HFFc6 (cell line): ENCODE measurements at places on chromosomes 4 and X. TPM values are rescaled to one million over a fixed set of nuclear protein-coding genes. Genes with fewer than 3 reads are reported as not detected.

Gene GLRB
- total RNA-seq, result 4.7 to 9.4 TPM (median 9.2 TPM) in 3 replicates

Gene ARX
- total RNA-seq, result not detected in 3 replicates

Gene MAMLD1
- total RNA-seq, result 3.4 to 4.8 TPM (median 3.9 TPM) in 3 replicates

Gene DCX
- not detected in 3 replicates for total RNA-seq

Gene PLP1
- 0.32 to 0.74 TPM (median 0.70 TPM) in 3 replicates for total RNA-seq

Gene ARMCX1
- 32.0 and 35.7 TPM in 2 replicates for total RNA-seq

Gene DDX53
- not detected in 3 replicates for total RNA-seq

Gene S100P
- not detected in 3 replicates for total RNA-seq

Gene FAM9C
- not detected in 3 replicates for total RNA-seq

Gene USP26
- not detected in 3 replicates for total RNA-seq

Gene NKAP
- total RNA-seq, result 6.8 and 7.5 TPM in 2 replicates

Gene KIAA1210
- total RNA-seq, result not detected in 3 replicates

Gene MAOA
- total RNA-seq, result 0.07 to 0.24 TPM in 2 of 3 replicates, not detected in the other

Gene PABPC1L2B
- total RNA-seq, result not detected in 3 replicates

Gene NEXMIF
- not detected in 3 replicates for total RNA-seq

Gene KLKB1
- not detected in 2 replicates for total RNA-seq

Gene ZRSR2
- total RNA-seq, result 7.0 and 7.1 TPM in 2 replicates

- no peak for DNase-seq
- H3K4me1 ChIP-seq, result peaks cover 5% of the 10 kb centered on the region; the same call in 1 of the 2 replicates
- no peaks in the 10 kb centered on the region; the same call in 1 of the 2 replicates for H3K27me3 ChIP-seq
- H3K36me3 ChIP-seq, result no peaks in the 10 kb centered on the region
- no peak overlapping the region for H3K4me3 ChIP-seq
These were observed 49.0 kb upstream of the WDR17 start for GRCh38 chr4:176016601-176017000.

- no peak overlapping the region for H3K4me3 ChIP-seq
- H3K4me1 ChIP-seq, result no peaks in the 10 kb centered on the region
- H3K27me3 ChIP-seq, result peaks cover 44% of the 10 kb centered on the region
- no peaks in the 10 kb centered on the region for H3K36me3 ChIP-seq
- H3K27ac ChIP-seq, result no peak overlapping the region
These were observed 26.8 kb downstream of the PPP2R2C start for GRCh38 chr4:6445403-6446129.

DNA sequence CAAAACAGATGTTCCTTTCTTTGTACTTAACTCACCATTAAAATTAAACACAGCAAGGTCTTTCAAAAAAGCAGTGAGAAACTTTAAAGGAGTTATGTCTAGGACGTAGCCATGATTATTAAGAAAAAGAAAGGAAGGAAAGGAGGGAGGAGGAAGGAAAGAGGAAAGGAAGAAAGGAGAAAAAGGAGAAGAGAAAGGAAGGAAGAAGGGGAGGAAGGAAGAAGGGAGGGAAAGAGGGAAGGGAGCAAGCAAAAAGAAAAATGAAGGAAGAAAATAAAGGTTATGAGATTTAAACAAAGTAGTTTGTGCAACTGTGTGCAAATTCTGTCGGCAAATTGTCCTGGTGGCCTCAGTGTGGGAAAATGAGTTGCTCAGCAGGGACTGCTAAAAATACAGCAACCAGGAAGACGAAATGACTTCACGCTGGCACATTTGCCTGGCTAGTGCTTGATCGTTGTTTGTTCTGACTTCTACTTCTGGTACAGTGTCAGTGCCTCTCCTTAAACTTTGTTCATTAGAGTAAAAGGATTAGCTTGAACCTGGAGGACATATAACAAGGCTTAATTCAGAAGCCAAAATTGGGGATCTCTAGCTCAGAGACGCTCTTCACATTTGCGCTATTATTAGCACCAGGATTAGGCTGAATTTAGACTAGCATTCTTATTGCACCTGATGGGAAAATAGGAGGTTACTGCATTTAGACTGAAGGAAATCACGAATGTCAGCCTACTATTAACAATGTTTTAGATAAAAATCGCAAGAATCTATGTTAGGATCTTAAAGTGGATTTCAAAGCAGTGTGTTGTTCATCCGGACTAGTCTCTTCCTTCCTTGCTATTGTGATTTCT, 81.2 kb downstream of the DCK start:
- peak overlapping the region; percentile 49; the same call in 1 of the 2 replicates for H3K27ac ChIP-seq
- no peaks in the 10 kb centered on the region; the same call in 1 of the 2 replicates for H3K27me3 ChIP-seq
- H3K4me1 ChIP-seq, result peaks cover 17% of the 10 kb centered on the region

DNA sequence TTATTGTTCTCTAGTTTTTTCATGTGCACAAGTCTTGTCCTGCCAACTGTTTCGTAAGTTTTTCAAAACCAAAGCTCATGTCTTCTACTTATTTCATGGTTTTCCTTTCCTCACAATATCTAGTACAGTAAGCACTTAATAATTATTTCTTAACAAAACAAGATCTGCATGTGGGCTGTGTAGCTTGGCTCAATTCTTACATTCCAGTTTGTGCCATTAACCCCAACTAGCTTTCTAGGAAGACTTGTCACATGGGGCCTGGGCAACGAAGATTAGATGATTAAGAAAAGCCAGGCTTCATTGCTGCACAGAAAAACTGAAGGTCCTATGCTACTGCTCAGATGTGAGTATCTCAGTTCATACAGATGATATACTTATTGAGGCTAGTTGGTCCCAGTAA, 155.3 kb upstream of the TEX13A start:
- peak; percentile 35 for DNase-seq
- no peaks in the 10 kb centered on the region for H3K36me3 ChIP-seq
- H3K4me3 ChIP-seq, result no peak overlapping the region
- no peaks in the 10 kb centered on the region for H3K27me3 ChIP-seq

DNA sequence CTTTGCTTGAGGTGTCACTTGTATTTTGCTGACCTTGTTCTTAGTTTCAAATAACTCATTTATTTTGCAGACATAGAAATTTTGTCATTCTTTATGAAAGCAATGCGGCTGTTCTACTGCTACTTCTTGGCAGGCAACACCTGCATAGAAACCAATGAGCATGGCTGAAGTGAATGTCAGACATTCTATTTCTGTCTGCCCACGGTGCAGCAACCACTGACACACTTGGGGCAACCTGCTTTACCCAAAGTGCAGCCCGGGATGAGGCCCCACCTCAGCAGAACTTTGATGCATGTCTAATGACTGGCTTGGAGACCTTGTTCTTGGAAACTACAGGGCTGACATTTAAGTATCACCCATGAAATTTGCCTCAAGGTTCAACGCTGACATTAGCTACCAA, 93.6 kb downstream of the RBM47 start:
- DNase-seq, result no peak
- H3K27ac ChIP-seq, result no peak overlapping the region
- H3K4me3 ChIP-seq, result no peak overlapping the region

- H3K27ac ChIP-seq, result no peak overlapping the region
- H3K27me3 ChIP-seq, result no peaks in the 10 kb centered on the region
- H3K4me3 ChIP-seq, result no peak overlapping the region
- H3K36me3 ChIP-seq, result no peaks in the 10 kb centered on the region
These were observed 3.7 kb downstream of the KLB start for GRCh38 chr4:39410415-39410814.

- H3K4me3 ChIP-seq, result peak overlapping the region; percentile 85
- peaks cover 32% of the 10 kb centered on the region for H3K4me1 ChIP-seq
- DNase-seq, result no peak
- no peaks in the 10 kb centered on the region; the same call in 1 of the 2 replicates for H3K27me3 ChIP-seq
These were observed 304.6 kb downstream of the SPRY1 start for GRCh38 chr4:123701131-123701575.

DNA sequence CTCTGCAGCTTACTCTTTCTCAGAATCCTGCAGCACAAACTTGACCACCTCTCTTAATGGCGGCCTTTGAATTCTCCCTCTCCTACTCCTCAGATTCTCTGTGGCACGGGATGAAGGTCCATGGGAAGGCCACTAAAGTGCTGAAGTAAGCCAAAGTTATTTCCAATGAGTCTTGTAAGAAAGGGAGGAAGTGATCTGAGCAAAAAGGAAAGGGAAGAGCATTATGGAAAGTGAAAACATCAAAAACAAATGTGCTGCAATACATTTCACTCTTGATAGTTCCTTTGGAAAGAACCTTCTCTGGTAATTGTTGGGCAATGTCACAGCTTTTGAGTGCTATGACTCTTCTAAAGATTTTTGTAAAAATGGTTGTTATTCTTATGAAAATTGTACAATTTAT, 54.3 kb upstream of the CAMK2D start:
- H3K27me3 ChIP-seq, result no peaks in the 10 kb centered on the region
- H3K36me3 ChIP-seq, result no peaks in the 10 kb centered on the region

DNA sequence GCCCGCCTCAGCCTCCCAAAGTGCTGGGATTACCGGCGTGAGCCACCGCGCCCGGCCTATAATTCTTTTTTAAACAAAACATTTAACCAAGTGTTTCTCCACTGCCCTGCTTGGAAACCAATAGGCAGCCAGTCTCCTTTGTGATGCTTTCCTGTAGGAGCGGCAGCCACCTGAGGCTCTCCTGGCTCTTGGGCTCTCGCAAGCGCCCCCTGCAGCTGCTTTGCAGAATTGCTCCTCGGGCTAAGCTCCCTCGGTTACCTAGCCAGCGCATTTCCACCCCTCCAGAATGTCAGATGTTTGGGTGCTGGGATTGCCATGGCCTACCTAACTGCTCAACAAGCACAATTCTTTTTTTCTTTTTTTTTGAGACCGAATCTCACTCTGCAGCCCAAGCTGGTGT, 7.7 kb downstream of the S100P start:
- peaks cover 35% of the 10 kb centered on the region for H3K4me1 ChIP-seq
- no peak for DNase-seq
- no peaks in the 10 kb centered on the region; the same call in 1 of the 2 replicates for H3K27me3 ChIP-seq
- H3K27ac ChIP-seq, result no peak overlapping the region
- no peak overlapping the region for H3K4me3 ChIP-seq

DNA sequence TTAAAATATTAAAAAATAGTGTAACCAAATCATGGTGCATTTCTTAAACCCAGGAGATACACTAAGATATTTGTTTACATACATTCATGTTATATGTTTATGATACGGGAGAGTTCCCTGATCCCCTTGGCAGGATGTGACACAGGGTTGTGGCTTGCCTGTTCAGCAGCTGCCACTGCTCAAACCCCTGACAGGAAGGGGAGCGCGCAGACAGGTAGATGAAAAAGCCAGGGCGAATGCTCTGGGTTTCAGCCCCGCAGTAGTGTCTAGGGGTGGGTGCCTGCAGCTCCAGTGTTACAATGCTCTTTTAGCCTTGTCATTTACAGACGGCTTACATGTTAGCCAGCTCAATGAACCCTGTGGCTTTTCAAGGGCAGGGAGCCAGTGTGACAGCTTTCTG, 1343.8 kb upstream of the IGFBP7 start:
- H3K27me3 ChIP-seq, result 0 out of 2 replicates have a peak, but pooled peaks cover 1% of the 10 kb centered on the region
- H3K27ac ChIP-seq, result no peak overlapping the region
- H3K36me3 ChIP-seq, result 0 out of 2 replicates have a peak, but pooled peaks cover 4% of the 10 kb centered on the region
- H3K4me1 ChIP-seq, result no peaks in the 10 kb centered on the region

- H3K4me3 ChIP-seq, result no peak overlapping the region
- H3K27ac ChIP-seq, result no peak overlapping the region
- H3K27me3 ChIP-seq, result peaks cover 61% of the 10 kb centered on the region
- no peaks in the 10 kb centered on the region for H3K36me3 ChIP-seq
- H3K4me1 ChIP-seq, result no peaks in the 10 kb centered on the region
- no peak for DNase-seq
These were observed 57.5 kb downstream of the ADRA2C start for GRCh38 chr4:3823496-3824341.

GRCh38 chrX:45845142-45845541, 644.5 kb upstream of the DIPK2B start:
- DNase-seq, result no peak
- H3K27me3 ChIP-seq, result peaks cover 3% of the 10 kb centered on the region; the same call in 1 of the 2 replicates
- peaks cover 51% of the 10 kb centered on the region for H3K4me1 ChIP-seq
- H3K27ac ChIP-seq, result no peak overlapping the region
- peaks cover 51% of the 10 kb centered on the region for H3K36me3 ChIP-seq

DNA sequence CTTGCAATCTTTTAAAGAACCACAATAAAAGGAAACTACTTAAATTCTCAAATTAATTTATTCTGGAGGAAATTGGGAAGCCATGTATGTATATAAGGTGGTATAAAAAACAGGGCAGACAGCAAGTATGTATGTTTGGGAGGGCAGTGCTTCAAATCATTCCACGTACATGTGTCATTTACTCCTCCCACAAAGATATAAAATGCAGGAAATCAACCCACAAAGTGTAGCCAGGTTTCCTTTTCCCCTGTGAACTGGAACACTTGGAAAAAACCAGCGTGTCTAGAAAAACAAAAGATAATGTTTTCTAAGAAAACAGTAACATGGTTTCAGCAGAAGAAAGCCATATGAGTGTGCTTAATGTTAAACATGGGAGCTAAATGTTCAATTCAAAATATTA, 156.7 kb upstream of the FAM47A start:
- H3K4me3 ChIP-seq, result no peak overlapping the region
- no peak overlapping the region for H3K27ac ChIP-seq
- DNase-seq, result no peak
- H3K36me3 ChIP-seq, result no peaks in the 10 kb centered on the region
- no peaks in the 10 kb centered on the region for H3K27me3 ChIP-seq
- no peaks in the 10 kb centered on the region for H3K4me1 ChIP-seq

DNA sequence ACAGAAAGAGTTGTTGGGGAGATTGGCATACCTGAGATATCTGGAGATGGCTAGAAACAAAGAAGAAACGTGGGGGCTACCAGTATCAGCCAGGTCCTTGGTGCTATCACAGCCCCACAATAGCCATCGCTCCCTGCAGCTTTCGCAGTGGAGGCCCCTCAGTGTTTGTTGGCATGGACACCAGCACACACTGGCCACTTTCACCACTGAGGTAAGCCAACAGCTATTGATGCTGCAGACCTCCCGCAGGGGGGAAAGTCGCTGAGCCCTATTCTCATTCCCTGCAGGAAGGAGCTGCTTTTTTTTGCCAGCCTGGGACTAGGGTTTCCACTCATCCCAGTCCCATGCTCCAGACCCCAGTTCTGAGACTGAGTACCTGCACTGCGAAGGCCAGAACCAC, 879.2 kb upstream of the IGFBP7 start:
- H3K27ac ChIP-seq, result no peak overlapping the region
- no peaks in the 10 kb centered on the region for H3K4me1 ChIP-seq
- H3K4me3 ChIP-seq, result no peak overlapping the region

GRCh38 chr4:7585768-7586167, 151.0 kb upstream of the PSAPL1 start:
- H3K27ac ChIP-seq, result no peak overlapping the region
- H3K4me3 ChIP-seq, result no peak overlapping the region

GRCh38 chr4:44487341-44487740, 38.7 kb upstream of the KCTD8 start:
- no peak overlapping the region for H3K27ac ChIP-seq
- H3K36me3 ChIP-seq, result no peaks in the 10 kb centered on the region
- no peaks in the 10 kb centered on the region for H3K4me1 ChIP-seq
- no peaks in the 10 kb centered on the region; the same call in 1 of the 2 replicates for H3K27me3 ChIP-seq

- no peaks in the 10 kb centered on the region; the same call in 1 of the 2 replicates for H3K36me3 ChIP-seq
- no peaks in the 10 kb centered on the region; the same call in 1 of the 2 replicates for H3K27me3 ChIP-seq
- no peak overlapping the region for H3K4me3 ChIP-seq
These were observed 72.6 kb downstream of the GPR82 start for GRCh38 chrX:41796577-41796976.

DNA sequence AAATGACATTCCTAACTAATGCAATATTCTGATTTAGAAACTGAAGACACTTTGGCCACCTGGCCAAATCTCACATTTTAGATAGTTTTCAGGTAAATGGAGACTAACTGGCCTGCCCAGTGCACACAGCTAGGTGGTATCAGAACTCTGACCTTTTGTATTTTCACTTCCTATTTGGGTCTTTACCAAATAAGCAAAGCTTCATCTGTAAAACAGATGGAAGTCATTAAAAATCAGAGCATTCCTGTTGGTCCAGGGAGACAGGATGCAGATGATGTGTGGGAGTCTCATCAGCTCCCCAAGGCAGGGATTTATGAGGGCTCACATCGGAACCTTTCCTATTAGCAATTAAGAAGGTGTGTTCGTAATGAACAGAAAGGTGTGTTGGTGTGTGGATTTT, 57.7 kb downstream of the ARHGAP10 start:
- H3K36me3 ChIP-seq, result no peaks in the 10 kb centered on the region
- H3K4me1 ChIP-seq, result peaks cover 86% of the 10 kb centered on the region
- no peak overlapping the region for H3K4me3 ChIP-seq
- peak overlapping the region; percentile 62 for H3K27ac ChIP-seq

GRCh38 chr4:168857009-168857408, 153.0 kb downstream of the CBR4 start:
- no peak for DNase-seq
- peak overlapping the region; percentile 76 for H3K27ac ChIP-seq
- H3K27me3 ChIP-seq, result peaks cover 2% of the 10 kb centered on the region
- H3K4me3 ChIP-seq, result peak overlapping the region; percentile 69
